ENCODE measurements at places on chromosomes 2 and 18.

GRCh38 chr2:112182581-112183034, 44.4 kb downstream of the FBLN7 start:
- no peak for DNase-seq

GRCh38 chr2:234679741-234680687, 183.1 kb upstream of the ARL4C start:
- DNase-seq: peak; percentile 79

DNA sequence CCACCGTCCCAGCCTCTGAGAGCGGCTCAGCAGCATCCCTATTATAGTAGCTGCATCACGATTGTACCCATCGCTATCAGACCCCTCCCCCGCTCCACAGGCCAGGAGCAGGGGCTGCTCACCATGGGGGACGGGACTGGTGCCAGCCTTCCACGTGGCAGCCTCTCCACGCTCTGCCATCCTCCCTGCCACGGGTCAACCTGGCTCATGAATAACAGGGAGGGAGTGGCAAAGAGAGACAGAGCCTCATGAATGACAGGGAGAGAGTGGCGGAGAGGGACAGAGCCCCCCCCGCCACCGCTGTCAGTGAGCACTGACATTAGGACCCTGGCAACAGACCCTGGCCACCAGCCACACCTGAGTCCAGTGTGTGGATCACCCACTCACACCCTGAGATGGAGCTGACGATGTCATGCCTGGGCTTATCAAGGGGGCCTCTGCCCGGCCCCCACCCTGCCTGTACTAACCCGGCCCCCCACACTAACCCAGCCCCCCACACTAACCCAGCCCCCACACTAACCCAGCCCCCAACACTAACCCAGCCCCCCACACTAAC, 16.9 kb downstream of the CROCC2 start:
- peak; percentile 24 for DNase-seq

- no peak for DNase-seq
Observed at GRCh38 chr2:8644605-8645175, 37.2 kb upstream of the ID2 start.

- DNase-seq: no peak
Observed at GRCh38 chr2:202841090-202841867, 30.3 kb downstream of the ICA1L start.
